ENCODE measurements at places on chromosomes 2 and 18.
A peak's percentile ranks its signal among the peaks of the same experiment; 100 is the strongest.

GRCh38 chr2:157764386-157764785 is 111.7 kb downstream of the ACVR1 start:
- DNase-seq, result no peak

DNA sequence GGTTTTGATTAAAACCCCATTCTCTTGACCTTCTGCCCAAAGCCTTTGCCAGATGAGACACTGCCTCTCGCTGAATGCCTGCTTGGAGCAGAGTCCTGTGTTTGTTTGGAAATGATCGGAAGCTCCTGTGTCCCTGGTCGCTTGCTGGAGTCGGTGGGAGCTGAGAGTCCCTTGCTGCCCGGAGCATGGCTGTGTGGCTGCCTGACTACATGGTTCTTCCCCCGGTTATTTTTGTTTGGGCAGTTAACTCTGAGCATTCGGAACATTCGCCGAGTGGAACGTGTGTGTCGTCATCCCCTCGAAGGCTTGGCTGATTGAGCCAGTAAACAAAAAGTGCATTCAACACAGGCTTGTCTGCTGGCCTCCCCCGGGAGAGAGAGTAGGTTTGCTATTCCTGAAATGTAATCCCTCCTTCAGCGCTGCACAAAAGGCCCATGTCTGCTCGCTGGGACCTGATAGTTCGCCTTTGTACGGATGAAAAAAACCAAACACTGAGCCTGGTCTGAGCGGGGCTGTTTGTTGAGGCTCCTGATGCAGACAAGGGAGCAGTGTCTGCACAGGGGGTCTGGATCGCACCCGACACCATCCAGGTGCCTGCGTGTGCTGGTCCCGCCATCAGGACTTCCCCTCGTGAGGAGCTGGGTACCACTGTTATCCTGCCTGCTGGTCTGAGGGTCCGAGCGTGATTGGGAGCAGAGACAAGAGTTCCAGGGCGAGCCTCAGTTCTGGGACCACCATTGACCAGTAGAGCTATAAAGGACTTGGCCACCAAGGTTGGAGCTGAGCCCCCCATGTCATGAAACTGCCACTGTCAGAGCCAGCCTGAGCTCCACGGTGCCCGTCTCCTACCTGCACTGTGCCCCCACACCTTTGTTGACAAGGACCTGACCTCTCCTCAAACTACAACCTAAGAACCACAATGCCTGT is 83.8 kb downstream of the AGAP1 start:
- no peak for DNase-seq

DNA sequence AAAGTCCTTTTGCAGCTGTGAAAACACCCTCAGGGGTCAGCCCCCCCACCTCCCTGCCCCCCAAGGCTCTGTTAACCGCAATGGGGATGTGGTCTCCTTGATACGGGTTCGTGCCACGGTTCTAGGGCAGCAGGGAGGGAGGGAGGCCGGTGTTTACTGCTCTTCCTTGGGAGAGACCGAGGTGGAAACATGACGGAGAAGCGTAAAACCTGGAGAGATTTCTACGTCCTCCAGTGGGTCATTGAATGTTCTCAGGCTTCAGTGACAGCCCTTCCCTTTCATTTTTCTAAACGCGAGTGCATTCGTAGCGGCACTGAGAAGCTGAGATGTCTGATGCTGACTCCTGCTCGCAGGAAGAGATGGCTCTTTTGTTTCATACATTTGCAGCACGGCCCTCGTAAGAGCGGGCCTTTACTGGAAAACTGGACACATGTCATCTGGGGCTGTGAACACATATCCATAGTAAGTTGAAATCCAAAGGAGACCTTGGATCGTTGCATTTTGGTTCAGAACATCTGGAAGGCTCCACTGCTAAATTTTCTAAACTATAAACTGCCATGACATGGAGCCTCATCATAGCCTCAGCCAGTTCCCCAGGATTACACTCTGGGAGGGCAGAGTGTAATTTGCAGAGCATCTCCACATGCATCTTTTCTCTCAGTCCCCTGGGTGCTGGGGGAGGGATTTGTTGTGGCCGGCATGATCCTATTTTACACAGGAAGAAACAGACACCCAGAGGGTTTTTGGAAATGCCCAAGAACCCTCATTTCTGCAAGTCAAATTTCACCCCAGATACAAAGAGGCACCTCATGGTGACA is 40.6 kb upstream of the HDAC4 start:
- no peak for DNase-seq

DNA sequence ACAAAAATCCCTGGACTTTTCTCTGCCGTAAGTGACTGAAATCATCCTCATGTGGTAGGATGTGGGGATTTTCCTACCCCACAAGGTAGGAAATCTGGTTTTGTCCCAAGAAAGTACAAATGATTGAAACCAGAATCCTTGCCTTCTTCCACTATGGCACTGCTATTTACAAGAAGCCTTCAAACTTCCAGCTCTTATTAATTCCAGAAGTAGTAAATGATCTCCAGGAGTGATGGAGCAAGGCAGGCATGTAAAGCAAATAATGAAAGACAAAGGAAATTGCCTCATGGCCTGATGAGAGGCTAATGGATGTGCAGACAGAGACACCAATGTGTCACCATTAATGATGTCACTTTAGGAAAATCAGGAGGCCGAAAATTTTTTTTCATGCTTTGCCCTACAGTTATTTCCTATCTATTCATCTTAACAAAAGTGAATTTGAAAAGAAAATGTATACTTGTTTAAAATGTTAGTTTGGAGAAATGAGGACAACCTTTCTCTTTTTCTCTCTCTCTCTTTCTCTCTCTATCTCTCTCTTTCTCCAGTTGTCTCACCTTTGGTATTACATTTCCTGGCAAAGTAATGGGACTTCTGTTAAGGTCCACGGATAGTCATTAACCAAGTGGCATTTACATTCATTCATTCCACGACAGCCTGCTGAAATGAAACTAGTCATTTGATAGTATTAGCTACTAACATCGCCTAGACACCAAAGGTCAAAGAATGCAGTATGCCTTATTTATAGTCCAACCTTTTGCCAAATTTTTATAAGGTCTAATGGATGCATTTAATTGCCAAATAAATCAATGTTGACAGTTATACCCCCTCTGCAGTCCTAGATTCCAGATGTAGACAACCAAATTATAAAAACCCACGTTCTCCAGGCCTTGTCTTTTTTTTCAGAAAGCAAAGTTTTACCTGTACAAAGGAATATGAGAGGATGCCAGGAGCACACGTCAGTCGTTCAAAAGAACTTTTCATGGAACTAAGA is 5.0 kb upstream of the EVA1A start:
- DNase-seq, result no peak

GRCh38 chr2:191758518-191759507 is 80.9 kb downstream of the NABP1 start:
- no peak for DNase-seq

- DNase-seq, result no peak
Measured at GRCh38 chr2:149191915-149192314, 138.5 kb upstream of the LYPD6 start.

- peak; percentile 22 for DNase-seq
Measured at GRCh38 chr2:85846411-85846810, 42.4 kb downstream of the ST3GAL5 start.

- no peak for DNase-seq
Measured at GRCh38 chr18:11849841-11850634, 1.2 kb upstream of the CHMP1B start.

DNA sequence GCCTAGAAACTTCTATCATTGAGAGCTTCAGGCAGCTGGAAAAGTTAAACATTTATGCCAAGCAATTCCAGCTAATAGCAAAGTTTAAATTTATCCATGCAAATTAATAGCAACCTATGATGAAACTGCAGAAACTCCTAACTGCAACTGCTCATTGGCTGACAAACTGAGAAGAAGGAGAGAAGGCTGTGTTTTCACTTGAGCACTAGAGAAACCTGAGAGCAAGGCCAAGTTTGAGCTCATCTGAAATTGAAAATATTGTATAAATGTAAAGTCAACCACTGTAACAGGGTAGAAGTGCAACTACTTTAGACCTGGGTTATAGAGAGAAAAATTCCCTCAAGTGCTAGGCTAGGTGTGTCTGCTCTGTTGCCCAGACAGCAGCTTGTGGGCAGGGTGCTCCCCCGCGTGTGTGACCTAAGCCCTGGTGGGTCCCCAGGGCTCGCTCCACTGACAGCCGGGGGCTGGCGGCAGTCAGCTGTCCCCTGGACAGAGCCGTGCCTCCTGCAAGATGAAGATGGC is 50.2 kb downstream of the CABYR start:
- no peak for DNase-seq

- no peak for DNase-seq
Measured at GRCh38 chr2:37132914-37133313, 23.9 kb downstream of the EIF2AK2 start.

- no peak for DNase-seq
Measured at GRCh38 chr2:28394331-28394877, 1.7 kb downstream of the FOSL2 start.

Data from T1000 (cell line).